ENCODE measurements at places on chromosomes 2 and 18.

GRCh38 chr2:138239902-138240491 lies 261.6 kb upstream of the SPOPL start:
- no peak for DNase-seq

DNA sequence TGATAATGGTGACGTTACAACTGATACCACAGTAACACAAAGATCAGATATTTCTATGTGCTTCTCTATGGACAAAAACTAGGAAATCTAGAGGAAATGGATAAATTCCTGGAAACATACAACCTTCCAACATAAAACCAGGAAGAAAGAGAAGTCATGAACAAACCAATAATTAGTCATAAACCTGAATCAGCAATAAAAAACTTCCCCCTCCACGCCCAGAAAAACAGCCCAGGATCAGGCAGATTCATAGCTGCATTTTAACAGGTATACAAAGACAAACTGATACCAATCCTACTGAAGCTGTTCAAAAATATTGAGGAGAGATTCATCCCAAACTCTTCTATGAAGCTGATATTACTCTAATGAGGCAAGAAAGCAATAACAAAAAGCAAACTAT lies 1535.2 kb upstream of the LRRTM1 start:
- DNase-seq = no peak

GRCh38 chr18:21012308-21012707 lies 99.3 kb downstream of the ROCK1 start:
- DNase-seq = no peak

GRCh38 chr2:1738163-1738562 lies 6.2 kb downstream of the PXDN start:
- DNase-seq = no peak

- DNase-seq = no peak
Measured at GRCh38 chr2:24886691-24887304, 33.2 kb downstream of the ADCY3 start.

GRCh38 chr2:167965907-167966761 lies 281.3 kb downstream of the STK39 start:
- no peak for DNase-seq

- DNase-seq = no peak
Measured at GRCh38 chr2:203682688-203683130, 23.7 kb upstream of the CD28 start.

DNA sequence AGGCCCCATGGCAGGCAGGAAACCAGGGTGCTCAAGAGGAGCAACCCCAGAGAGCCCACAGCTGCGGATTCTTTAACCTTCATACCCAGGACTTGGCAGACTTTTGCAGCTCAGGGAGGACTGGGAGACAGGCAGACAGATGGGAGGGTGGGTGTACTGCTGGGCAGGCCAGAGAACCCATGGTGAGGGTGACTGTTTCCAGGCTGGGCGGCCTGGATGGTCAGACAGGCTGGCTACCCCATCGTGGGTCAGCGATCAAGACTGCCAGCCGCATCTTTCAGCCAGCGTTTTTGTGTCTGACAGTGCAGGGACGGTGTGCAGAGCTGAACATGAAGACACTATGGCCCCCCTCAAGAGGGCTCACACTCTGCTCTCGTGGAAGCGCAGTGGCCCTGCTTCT lies 82.2 kb downstream of the MARCO start:
- DNase-seq = no peak

DNA sequence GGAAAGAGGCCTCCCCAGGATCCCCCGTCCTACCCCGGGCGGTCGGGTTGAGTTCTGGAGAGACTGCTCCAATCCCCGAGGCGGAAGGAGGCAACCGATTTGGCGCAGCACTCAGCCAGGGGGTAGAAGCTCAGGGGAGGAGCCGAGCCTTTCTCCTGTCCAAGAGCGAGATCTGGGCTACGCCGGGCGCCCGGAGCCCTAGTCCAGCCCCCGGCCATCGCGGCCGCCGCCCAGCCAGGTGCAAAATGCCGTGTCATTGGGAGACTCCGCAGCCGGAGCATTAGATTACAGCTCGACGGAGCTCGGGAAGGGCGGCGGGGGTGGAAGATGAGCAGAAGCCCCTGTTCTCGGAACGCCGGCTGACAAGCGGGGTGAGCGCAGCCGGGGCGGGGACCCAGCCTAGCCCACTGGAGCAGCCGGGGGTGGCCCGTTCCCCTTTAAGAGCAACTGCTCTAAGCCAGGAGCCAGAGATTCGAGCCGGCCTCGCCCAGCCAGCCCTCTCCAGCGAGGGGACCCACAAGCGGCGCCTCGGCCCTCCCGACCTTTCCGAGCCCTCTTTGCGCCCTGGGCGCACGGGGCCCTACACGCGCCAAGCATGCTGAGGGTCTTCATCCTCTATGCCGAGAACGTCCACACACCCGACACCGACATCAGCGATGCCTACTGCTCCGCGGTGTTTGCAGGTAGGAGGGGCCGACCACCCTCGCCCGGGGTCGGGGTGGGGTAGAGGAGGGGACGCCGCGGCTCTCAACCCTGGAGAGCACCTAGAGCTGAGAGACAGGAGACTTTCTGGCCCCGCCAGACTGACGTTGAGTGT lies at the start of gene DYSF:
Gene DYSF, plus strand, starts transcription at position 158 of the 817 bp plus-strand sequence.
- no peak for DNase-seq
